ENCODE measurements at places on chromosomes 1 and 21.
A peak's percentile ranks its signal among the peaks of the same experiment; 100 is the strongest.

GRCh38 chr1:223775054-223775453 is 62.7 kb downstream of the CAPN2 start:
- DNase-seq, result no peak

GRCh38 chr1:198968866-198969265 is 330.0 kb downstream of the PTPRC start:
- no peak for DNase-seq

GRCh38 chr1:82260051-82260450 is 459.3 kb downstream of the ADGRL2 start:
- no peak for DNase-seq

DNA sequence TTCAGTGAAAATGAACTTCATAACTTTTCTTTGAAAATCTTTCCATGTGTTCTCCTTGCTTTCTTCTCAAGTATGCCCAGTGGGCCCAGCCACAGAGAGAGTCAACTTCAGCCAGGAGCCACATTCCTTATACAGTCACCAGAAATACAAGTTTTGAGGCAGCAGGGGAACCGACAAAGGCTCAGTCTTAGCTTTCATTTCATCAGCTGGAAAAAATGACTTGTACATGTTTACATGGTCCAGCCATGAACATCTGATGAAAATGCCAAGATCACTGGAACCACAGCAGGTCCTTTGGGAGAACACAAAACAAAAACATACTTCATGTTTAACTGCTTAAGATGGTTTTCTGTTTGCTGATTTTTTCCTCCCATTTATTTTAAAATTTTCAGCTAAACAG is 72.5 kb downstream of the SYDE2 start:
- no peak for DNase-seq

GRCh38 chr21:15549671-15550070 is 180.1 kb upstream of the USP25 start:
- DNase-seq, result no peak

DNA sequence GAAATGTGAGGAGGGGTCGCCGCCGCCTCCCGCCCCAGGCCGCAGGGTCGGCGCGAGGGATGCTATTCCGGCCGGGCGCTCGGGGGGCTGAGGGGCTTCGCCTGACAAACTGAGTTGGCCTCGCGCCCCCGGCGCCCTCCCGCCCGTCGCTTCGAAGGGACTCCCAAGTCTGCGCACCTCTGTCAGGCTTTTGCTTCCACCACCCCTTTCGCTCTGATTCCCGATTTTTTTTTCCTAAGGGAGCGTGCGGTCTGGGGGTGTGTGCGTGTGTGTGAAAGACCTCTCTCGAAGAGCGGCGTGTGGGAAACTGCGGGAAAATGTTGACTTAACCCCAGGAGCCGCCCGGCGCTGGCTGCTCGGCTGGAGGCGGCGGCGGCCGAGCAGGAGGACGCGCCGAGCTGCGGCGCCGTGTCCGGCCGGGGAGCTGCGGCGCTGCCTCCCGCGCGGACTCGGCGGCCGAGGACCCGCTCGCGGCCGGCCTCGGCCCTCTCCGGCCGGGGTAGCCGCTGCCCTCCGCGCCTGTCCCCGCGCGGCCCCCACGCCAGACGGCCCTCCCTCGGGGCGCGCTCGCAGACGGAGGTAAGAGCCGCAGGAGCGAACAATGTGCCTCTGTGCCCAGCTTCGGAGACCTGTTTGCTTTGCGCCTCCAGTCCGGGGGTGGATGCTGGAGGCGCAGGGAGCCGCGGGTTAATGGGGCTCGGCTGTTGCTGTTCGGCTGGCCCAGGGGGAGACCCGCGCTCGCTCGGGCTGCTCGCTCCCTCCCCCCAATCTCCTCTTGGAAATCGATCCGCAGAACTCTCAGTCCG is 1.1 kb downstream of the ADGRL2 start:
- DNase-seq, result peak; percentile 48

- DNase-seq, result no peak
These were observed 474.5 kb downstream of the PTPRC start for GRCh38 chr1:199113265-199113869.

- peak; percentile 2 for DNase-seq
These were observed 19.6 kb downstream of the SPATA45 start for GRCh38 chr1:212827831-212828278.

- no peak for DNase-seq
These were observed 42.4 kb downstream of the MEF2D start for GRCh38 chr1:156458181-156458503.

DNA sequence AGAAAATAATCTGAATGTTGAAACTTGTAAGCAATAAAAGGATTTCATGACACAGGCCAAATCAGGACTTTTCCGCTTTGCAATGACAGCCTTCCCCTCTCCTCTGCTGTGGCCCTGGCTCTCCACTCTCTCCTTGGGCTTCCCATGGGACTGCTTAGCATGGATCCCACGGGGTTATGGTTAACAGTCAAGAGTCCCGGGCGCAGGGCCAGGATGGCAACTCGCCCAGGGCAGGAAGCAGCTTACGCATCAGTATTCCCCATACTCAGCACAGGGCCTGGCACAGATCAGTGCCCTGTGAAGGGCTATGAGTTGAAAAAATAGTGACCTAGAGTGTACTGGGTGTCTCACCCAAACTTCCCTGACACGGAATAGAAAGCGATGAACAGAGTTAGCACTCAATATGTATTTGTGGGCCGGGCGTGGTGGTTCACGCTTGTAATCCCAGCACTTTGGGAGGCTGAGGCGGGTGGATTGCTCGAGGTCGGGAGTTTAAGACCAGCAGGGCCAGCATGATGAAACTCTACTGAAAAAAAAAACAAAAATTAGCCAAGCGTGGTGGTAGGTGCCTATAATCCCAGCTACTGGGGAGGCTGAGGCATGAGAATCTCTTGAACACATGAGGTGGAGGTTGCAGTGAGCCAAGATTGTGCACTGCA is 29.1 kb upstream of the GRHL3 start:
- peak; percentile 75 for DNase-seq

DNA sequence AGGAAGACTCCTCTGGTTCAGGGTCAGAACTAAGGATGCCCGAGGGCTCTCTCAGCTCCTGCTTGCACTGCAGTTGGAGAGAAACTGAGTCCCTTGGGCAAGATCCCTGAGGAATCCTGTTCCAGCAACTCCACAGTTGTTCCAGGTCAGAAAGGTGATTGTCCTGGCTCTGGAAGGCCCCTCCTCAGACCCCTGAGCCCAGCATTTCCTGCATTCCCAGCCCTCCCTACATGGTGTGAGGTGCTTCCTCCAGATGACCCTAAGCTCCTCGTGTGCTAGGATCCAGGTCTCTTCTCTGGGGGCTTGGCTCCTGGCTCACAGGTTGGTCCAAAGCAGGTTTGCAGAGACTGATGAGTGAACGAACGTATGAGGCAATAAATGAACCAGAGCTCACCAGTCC is 11.5 kb downstream of the LDLRAD1 start:
- DNase-seq, result no peak

GRCh38 chr1:22275626-22276395 is 132.9 kb upstream of the WNT4 start:
- DNase-seq, result peak; percentile 66

DNA sequence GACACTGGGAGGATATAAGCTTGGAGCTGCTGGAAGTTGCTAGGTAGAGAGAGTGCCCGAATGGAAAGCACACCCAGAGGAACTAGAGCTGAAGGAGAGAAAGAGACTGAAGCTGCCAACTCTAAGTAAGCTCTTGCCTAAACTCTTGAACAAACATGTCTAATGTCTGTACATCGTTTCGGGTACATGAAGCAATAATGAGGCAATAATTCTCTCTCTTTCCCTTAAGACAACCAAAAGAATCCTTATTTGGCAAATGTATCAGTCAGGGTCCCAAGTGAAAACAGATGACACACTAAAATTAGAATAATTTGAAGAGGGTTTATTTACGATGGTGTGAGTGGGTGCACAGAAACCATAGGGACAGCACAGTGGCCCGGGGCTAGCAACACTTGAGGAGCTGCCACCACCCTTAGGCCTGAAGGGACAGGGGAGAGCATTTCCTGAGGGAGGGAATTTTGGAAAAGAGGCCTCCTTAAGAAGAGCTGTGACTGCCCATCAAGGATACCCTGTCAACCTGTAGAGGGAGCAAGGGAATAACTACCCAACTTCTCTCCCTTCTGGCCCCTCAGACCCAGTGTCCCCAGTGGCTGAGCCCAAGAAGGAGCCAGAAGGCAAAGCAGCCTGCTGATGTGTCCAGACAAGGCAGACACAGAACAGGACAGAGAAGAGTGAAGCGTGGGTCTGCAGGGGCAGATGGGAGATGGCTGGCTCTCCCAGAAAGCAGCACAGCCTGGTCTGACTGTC is 36.1 kb upstream of the KHDRBS1 start:
- DNase-seq, result no peak

- no peak for DNase-seq
These were observed 112.3 kb upstream of the ZRANB2 start for GRCh38 chr1:71193153-71193552.

GRCh38 chr1:167676205-167676915 is 45.4 kb upstream of the MPZL1 start:
- DNase-seq, result no peak

DNA sequence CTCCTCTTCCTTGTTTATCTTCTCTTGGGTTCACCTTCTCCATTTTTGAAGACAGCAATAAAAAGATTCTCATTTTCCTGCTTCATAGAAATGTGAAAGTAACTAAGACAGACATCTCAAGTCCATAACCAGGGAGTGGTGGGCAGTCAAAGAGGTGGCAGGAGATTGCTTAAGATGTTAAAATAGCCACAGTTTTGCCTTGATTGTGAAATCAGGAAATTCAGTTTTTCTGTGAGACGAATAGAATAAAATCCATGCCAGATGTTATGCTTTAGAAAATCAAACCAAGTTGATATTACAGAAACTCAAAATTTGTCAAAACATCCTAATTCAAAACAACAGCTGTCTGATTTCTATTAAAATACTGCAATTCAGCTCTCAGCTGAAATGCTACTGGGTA is 57.2 kb downstream of the TNN start:
- DNase-seq, result no peak

DNA sequence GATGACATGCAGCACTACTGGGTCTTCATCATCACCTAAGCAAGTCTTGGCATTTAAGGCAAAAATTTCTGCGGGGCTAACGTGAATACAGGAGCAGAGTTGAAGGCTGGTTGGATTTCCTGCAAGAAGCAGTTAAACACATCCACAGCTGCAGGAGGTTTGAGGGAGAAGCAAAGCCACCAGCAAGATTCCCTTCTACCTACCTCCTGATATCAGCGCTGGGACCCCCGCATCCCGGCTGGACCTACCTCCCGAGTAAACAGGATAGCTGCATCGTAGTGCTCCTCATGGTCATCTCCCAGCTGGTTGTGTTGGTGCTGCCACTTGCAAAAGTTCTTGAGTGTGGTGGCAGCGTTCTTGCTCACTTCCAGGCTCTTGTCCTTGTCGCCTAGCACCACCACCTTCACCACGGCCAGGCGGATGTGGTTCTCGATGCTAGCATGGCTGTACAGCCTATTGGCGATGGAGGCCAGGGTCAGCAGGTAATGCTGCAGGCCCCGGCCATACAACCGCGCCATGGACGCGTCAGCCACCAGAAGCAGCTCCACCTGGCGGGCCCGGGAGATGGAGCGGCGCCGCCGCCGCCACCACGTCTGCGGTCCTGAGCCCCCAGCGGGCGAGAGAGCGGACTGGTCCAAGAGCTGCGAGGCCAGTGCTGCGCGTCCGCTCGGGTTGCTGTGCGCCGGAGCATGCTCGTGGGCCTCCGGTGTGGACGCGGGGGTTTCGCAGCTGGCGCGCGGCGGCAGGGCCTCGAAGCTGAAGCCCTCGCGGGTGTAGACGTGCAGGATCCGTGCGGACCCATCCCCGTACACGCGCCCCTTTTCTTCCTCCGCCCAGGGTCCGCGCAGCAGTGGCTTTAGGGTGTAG is 1.6 kb downstream of the ADAMTS5 start:
- peak; percentile 64 for DNase-seq

- DNase-seq, result no peak
These were observed 13.5 kb upstream of the HJV start for GRCh38 chr1:146035048-146035423.

DNA sequence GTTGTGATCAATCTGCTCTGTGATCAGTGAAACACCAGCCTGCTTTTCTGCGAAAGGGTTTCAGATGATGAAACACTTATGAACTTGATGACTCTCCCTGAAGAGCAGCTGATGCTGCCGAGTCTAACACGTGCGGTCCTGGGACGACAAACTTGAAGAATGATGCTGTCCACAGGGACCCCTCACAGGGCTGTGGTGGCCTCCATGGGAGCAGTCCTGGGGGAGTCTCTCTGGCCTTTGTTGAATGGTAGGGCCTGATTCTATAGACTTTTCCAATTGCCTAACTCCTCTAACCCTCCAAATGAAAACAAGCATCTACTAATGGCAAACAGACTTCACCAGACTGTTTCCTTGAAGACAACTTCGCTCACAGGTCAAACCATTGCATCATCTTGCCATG is at the start of gene OR2T10:
OR2T10 (minus strand) TSS at position 112 of the 400 bp plus-strand sequence. CDS start 3,932 bp downstream, outside the sequence.
- no peak for DNase-seq

DNA sequence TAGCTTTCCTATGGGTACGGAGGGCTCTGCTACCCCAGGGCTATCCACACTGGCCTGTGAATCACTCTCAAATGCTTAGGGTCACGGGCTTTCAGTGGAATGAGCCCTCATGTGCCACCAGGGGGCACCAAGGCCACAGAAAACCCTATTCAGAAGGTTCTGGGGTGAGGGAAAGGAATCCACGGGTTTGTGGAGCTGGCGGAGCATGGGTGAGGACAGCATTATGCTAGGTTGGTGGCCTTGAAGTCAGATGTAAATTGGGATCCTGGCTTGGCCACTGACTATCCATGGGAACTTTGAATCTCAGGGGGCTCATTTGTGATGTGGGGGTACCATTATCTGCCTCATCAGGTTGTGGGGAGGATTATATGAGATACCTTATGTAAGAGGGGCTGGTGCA is 5.1 kb upstream of the LAMTOR5 start:
- DNase-seq, result peak; percentile 74

- DNase-seq, result no peak
These were observed 55.7 kb downstream of the PSMG1 start for GRCh38 chr21:39127506-39127905.

DNA sequence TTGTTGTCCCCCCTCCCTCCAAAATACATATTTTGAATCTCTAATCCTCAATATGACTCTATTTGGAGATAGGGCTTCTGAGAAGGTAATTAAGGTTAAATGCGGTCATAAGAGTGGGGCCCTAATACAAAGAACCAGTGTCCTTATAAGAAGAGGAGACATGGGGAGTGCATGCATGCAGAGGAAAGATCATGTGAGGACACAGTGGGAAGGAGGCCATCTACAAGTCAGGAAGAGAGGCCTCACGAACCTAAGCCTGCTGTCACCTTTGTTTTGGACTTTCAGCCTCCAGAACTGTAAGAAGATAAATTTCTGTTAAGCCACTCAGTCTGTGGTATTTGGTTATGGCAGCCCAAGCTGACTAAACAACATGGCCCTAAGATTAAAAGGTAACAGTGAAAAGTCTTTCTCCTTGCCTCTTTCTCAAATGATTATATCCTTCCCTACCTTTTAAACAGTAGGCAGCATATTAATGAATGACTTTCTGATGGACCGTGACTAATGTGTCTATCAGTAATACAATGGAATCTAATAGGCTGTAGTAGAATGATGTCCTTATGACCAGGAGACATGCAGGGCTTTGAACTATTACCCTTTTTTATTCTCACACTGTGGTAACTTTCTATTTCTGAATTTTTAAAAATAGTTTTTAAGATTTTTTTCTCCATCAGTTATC is 40.6 kb upstream of the ST6GALNAC3 start:
- no peak for DNase-seq

Measured in ureter (tissue), 1 donor.